ENCODE measurements at places on chromosomes 1 and 21.

DNA sequence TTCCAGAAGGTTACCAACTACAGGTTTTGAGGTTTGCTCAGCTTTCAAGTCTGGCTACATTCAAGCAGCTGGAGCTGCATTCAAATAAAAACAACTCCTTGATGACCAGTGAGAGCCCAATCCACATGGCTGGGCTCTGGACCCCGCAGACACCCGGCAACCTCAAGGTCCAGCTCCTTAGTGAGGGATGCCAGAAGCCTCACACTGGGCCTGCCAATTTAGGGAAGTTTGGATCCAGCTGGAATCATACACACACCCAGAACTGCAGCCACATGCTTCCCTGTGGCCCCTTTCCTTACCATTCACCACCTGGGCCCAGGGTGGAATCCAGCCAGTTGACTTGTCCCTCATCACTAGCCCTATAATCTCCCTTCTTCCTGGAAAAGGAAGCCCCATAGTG, 123.7 kb downstream of the UBE2U start:
- no peak for DNase-seq

GRCh38 chr1:226946285-226946684, 6.2 kb downstream of the COQ8A start:
- DNase-seq = no peak

DNA sequence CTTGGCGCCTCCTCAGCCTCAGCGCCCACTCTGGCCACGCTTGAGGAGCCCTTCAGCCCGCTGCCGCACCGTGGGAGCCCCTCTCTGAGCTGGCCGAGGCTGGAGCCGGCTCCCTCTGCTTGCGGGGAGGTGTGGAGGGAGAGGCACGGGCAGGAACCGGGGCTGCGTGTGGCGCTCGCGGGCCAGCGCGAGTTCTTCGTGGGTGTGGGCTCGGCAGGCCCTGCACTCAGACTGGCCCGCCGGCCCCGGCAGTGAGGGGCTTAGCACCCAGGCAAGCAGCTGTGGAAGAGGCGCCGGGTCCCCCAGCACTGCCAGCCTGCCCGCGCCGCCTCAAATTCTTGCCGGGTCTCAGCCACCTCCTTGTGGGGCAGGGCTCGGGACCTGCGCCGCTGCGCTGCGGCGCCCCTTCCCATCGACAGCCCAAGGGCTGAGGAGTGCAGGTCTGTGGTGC, 61.4 kb downstream of the SLC16A1 start:
- DNase-seq = no peak

DNA sequence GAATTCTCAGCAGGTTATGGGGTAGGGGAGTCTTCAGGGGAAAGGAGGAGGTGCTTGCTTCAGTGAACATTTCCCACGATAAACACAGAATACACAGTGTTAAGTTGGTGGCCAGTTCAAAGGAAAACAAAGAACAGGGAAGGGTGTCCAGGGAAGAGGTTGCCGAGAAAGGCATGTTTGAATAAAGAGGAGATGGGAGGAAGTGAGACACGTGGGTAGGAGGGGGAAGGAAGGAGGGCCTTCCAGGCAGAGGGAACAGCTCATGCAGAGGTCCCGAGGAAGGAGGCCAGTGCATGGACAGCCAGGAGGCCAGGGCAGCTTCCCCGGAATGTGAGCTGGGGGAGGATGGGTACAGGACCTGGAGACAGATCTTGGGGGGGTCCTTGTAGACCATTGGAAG, 130.3 kb upstream of the TMEM51 start:
- no peak for DNase-seq

- DNase-seq = no peak
Observed at GRCh38 chr1:164660775-164661174, 101.8 kb downstream of the PBX1 start.

GRCh38 chr1:222926566-222926965, 111.7 kb downstream of the DISP1 start:
- DNase-seq = peak; percentile 68

DNA sequence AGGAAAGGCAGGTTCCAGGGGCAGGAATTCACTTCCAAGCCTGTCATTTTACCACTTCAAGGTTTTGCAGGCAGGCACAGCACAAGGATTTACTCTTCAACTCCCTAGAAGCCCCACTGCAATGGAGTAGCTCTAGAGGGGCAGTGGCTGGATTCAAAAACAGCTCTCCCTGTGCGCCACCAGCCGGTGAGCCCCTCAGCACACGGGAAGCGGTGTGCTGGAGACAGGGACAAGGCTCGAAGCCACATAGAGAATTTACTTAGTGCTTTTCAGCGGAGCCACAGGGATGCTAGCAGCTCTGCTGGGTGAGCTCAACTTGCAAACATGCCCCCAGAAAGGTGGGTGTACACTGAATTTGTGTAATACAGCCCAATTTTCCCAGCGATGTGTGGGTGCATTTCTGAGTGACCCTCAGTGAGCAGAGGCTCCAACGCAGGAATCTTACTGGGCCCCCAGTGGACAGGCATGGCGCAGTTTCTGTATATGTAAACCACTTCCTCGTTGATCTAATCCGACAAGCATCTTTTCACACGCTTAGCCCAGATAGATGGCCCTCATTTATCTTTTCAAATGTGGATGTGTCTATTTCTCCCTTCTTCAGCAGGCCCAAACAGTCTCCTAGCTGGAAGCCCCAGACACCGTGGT, 10.9 kb downstream of the VWA5B1 start:
- DNase-seq = no peak

DNA sequence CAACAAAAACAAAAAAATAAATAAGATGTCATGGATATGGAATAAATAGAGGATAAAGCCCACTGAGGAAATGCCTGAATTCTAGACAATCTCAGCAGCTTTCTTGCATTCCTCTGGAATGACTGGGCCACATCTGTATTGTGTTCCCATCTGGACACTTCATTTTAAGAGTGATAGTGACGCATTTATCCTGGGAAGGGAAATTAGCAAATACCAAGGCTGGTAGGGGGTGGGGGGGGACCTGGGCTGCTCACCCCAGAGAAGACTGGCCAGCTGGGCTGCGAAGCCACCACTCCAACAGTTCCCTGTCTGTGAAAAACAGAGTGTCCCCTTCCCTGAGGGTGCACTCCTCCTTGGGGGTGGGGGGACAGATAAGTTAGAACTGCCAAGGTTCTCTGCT, 106.3 kb downstream of the HIVEP3 start:
- peak; percentile 93 for DNase-seq

DNA sequence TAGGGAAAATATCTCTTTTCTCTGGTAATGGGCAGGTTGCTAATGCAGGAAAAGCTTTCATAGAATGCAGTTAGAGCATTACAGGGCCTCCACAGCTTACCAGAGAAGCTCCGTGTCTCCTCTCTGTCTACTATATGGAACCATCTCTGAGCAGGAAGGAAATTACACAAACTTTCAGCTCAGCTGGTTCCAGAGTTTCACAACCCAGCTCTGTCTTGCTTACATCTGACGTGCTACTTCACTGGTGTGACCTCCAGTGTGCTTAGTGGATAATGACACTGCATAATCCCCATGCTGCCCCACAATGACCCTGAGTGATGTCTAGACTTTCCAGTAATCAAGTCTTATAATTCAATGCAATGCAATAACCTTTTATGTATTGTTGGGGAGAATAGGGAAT, 4.3 kb upstream of the FGGY start:
- no peak for DNase-seq

- DNase-seq = no peak
Observed at GRCh38 chr1:29284961-29285560, 48.7 kb downstream of the PTPRU start.

- peak; percentile 29 for DNase-seq
Observed at GRCh38 chr1:162185314-162186025, 116.0 kb downstream of the NOS1AP start.

GRCh38 chr1:10932088-10932487, 80.4 kb upstream of the TARDBP start:
- DNase-seq = no peak

DNA sequence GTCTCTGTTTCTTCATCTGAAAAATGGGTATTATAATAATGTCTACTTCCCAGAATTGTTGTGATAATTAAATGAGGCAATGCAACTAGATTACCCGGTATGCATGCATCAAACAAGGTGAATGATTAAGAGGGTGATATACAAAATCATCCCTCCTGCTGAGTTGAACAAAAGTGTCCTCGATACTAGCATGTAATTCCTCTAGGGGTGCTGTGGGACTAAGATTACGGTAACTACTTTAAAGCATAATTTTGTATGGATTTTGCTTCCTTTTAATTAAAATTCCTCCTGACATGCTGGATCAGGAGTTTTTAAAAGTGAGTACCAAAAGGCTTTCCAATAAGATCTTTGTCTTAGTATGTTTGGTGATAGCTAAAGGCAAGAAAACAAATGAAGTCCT, 98.7 kb upstream of the PRMT6 start:
- no peak for DNase-seq

- DNase-seq = no peak
Observed at GRCh38 chr1:147757015-147757990, 3.1 kb downstream of the GJA5 start.

GRCh38 chr1:230806552-230806951, 59.4 kb downstream of the CAPN9 start:
- no peak for DNase-seq

GRCh38 chr1:73947009-73947408, 251.0 kb downstream of the LRRIQ3 start:
- no peak for DNase-seq

- no peak for DNase-seq
Observed at GRCh38 chr1:215198021-215198420, 115.5 kb downstream of the KCNK2 start.

- no peak for DNase-seq
Observed at GRCh38 chr1:25616987-25617624, 515 bp downstream of the MAN1C1 start.

DNA sequence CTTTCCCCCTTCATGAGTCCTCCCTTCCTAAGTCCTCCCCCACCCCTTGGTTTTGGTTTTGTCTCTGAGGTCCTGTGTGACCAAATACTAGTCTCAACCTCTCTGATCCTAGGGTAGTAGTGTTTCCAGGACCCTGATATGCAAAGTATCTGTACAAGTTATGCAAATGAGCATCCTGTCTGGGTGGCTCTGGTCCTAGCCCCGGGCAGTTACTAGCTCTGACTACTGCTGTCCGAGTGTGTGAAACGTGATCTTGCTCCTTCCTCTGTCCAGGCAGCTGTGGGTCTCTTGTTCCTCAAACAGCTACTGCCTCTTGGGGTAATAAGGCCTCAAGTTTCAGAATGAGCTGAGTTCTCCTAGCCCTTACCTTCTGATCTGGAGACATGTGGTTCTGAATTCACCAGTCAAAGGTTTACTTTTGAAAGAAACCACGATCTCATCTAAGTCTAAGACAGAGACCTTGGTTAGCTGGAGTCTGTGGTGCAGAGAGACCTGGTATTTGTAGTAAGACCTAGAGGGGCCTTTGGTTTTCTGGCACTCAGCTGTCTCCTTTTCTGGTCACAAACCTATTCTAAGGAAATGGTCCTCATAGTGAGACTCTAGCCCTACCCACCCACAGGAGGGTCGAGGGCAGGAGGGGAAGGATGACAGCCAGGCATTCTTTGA, 31.0 kb upstream of the IL19 start:
- no peak for DNase-seq

GRCh38 chr1:87902830-87903229, 574.1 kb downstream of the LMO4 start:
- DNase-seq = peak; percentile 30
